ENCODE measurements at places on chromosomes 12 and 14. TPM values are rescaled to one million over a fixed set of nuclear protein-coding genes. Genes with fewer than 3 reads are reported as not detected.
A peak's percentile ranks its signal among the peaks of the same experiment; 100 is the strongest.

NOXRED1 gene
- 0.92 TPM for total RNA-seq

BCAT1 gene
- total RNA-seq = 146 TPM

CACNA2D4 gene
- 4.3 TPM for total RNA-seq

SIX6 gene
- not detected for total RNA-seq

POU6F1 gene
- 6.2 TPM for total RNA-seq

PUS7L gene
- 12.9 TPM for total RNA-seq

SYCP3 gene
- 0.09 TPM for total RNA-seq

- DNase-seq = peak; percentile 45
These were observed 32.6 kb upstream of the HIF1A start for GRCh38 chr14:61662437-61663311.

- no peak for DNase-seq
These were observed 377.8 kb upstream of the TMEM132C start for GRCh38 chr12:127888943-127889719.

- peak; percentile 17 for DNase-seq
These were observed 8.6 kb downstream of the DLK1 start for GRCh38 chr14:100735271-100735670.

GRCh38 chr14:23160924-23161522 lies 22.4 kb downstream of the SLC7A8 start:
- DNase-seq = peak; percentile 86

- DNase-seq = no peak
These were observed 193.9 kb upstream of the PLXNC1 start for GRCh38 chr12:93954166-93955112.

- DNase-seq = no peak
These were observed 1.3 kb downstream of the CD4 start for GRCh38 chr12:6790496-6791150.

DNA sequence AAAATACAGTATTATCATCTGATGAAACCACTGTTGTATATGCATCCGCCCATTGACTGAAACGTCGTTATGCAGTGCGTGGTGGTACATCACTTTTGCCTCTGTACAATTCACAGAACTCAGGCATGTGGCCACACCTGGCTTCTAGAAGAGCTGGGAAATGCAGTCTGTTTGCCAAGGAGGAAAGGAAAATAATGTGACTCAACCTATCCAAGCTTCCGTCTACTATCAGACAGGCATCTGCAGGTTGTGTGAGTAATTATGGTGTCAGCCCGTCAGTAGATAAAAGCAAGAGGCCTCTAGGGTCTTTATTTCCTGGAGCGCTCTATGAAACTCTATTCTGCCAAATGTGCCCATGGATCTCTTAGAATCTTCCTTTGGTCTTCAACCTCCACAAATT lies 111.6 kb downstream of the BBS10 start:
- DNase-seq = peak; percentile 10

- DNase-seq = no peak
These were observed 117.8 kb downstream of the TTC7B start for GRCh38 chr14:90698379-90698869.

DNA sequence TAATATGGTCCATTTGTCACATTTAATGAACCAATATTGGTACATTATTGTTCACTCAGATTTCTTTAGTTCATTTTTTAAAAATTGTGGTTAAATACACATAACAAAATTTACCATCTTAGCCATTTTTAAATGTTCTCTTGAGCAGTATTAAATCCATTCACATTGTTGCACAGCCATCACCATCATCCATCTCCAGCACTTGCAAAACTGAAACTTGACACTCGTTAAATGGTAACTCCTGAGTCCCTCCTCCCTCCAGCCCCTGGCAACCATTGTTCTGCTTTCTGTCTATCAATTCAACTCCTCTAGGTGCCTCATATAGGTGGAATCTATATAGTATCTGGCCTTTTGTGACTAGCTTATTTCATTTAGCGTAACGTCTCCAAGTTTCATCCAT lies 86.4 kb downstream of the ACACB start:
- no peak for DNase-seq

DNA sequence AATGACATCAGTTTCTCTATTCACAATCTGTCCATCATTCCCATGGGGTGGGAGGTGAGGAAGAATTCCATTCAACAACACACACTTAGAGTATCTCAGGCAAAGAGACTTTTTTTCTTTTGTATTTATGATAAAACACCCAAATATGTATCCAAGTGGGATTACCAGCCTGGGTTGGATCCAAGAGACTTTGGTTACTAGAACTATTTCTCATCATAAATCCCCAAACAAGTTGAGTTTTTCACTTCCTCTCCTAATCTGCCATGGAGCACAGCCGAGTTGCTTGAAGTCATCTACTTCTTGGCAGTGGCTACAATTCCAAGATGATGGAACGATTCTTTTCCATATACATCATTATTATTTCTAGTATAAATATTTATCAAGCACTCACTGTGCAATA lies 209.2 kb upstream of the HMGA2 start:
- no peak for DNase-seq

GRCh38 chr12:24770821-24771220 lies 178.1 kb downstream of the BCAT1 start:
- DNase-seq = no peak

- DNase-seq = peak; percentile 73
These were observed 97.7 kb downstream of the ESRRB start for GRCh38 chr14:76473481-76474263.

All from endodermal cell (in vitro differentiated cells).